ENCODE measurements at places on chromosomes 11 and 22.

DNA sequence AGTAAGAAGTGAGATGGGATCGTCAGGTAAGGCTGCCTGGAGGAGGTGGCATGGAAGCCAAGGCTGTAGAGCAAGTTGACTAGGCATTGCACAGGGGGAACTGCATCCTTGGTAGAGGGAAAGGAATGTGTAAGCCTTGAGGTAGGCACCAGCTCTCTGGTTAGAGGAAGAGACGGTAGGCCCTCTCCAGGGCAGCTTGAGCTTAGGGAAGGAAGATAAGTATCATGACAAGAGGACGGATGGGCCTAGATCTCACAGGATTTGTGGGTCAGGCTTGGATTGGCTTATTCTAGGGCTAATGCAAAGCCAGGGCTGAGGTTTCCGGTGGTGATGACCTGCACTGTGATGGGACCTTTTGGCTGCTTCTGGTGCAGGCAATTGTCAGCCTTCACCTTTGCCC lies 1035.8 kb downstream of the TBC1D22A start:
- no peak for DNase-seq

DNA sequence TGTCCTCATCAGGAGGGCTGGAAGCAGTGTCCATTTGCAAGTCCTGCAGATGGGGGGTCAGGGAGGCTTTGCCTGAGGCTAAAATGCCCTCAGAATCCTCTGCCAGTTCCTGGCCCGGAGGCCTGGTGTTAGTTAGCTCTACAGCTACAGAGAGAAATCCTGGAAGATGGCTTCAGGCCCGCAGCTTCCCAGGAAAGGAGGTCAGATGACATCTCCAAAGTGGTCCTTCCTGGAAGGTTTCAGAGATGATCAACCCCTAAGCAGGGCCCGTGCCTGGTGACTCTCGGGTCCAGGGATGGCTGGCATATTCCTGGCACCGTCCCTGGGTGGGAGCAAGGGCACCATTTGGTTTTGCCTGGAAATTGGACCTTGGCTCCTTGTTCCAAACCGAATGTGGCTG lies 959.1 kb downstream of the BRD1 start:
- DNase-seq = no peak

- no peak for DNase-seq
Observed at GRCh38 chr11:727281-727701, 20.0 kb upstream of the TALDO1 start.

DNA sequence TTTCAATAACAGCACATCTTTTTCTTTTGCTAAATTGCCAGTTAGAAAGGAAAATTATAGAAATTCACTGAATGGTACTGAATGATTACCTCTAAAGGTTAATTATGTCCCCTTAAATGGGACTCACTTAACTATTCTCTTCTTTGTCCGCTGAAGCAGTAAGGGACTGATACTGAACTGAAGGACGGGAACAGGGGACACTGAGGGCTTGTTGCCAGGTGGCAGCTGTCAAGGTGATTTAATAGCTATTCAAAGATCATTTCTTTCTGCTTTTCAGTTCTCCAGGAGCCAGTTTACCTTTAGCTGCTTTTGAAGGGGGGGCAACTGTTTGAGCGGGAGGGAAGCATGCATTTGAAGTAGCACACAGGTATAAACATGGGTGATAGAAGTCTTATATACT lies 325.4 kb upstream of the CCDC90B start:
- peak; percentile 14 for DNase-seq

GRCh38 chr11:78499971-78500370 lies 74.7 kb downstream of the NARS2 start:
- DNase-seq = no peak

DNA sequence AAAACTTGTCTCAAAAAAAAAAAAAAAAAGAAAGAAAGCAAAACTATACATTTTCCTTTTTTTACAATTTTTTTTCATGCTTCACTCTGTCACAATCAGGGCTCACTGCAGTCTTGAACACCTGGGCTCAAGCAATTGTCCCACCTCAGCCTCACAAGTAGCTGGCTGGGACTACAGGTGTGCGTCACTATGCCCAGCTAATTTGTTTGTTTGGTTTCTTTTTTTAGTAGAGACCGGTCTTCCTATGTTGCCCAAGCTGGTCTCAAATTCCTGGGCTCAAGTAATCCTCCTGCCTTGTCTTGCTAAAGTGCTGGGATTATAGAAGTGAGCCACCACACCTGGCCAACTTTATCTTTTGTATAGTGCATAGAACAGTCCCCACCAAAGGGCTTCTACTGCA lies 15.0 kb upstream of the CXCR5 start:
- DNase-seq = no peak

- no peak for DNase-seq
Observed at GRCh38 chr11:7677071-7677470, 3.8 kb upstream of the CYB5R2 start.

DNA sequence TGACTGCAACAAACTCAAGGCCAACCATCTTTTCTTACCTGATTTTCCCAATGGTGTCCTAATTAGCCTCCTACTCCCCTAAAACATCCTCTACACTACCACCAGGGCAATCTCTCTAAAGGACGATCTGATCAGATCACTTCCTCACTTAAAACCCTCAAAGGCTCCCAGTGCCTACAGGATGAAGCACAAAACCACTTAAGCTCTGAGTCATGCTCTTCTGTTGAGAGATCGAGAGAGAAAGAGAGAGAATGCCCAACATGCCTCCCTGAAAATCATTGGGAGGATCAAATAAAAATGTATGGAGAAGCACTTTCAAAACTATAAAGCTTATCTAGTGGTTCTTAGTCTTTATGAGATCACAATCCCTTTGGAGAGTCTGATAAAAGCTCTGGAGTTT lies 171.1 kb downstream of the CADM1 start:
- no peak for DNase-seq

DNA sequence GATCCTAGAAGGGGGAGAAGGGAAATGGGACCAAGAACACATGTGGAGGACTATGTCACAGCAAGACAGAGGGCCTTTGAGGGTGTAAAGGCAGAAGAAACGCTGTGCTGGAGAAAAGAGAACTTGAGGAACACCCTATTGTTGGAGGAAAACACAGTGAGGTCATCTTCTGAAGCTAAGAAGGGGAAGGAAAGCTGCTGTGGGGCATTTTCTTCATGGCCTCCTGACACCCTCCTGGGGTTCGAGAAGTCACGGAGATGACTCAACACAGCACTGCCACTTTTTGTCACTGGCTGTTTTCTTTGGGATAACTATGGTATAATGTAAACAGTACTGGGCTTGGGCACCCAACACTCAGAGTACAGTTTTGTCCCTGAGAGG lies 492.6 kb upstream of the CADM1 start:
- no peak for DNase-seq

DNA sequence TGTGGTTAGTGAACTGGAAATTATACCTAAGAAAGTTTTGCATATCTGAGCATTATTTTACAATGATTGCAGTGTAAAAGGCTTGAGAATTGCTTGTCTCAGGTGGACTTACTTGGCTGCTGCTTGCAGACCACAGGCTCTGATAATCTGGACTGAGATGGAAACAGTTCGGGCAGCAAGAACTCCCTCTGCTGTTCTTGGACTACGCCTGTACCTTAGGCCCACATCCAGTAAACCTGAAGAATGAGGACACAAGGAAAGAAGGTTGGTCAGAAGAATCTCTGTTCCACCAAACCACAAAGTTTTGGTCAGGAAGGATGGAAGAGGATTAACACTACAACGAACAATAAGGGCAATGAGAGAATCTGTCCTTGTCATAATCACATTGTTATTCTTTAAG lies 80.1 kb downstream of the C2CD3 start:
- DNase-seq = peak; percentile 10

GRCh38 chr11:15169815-15170551 lies 55.3 kb downstream of the INSC start:
- DNase-seq = no peak

DNA sequence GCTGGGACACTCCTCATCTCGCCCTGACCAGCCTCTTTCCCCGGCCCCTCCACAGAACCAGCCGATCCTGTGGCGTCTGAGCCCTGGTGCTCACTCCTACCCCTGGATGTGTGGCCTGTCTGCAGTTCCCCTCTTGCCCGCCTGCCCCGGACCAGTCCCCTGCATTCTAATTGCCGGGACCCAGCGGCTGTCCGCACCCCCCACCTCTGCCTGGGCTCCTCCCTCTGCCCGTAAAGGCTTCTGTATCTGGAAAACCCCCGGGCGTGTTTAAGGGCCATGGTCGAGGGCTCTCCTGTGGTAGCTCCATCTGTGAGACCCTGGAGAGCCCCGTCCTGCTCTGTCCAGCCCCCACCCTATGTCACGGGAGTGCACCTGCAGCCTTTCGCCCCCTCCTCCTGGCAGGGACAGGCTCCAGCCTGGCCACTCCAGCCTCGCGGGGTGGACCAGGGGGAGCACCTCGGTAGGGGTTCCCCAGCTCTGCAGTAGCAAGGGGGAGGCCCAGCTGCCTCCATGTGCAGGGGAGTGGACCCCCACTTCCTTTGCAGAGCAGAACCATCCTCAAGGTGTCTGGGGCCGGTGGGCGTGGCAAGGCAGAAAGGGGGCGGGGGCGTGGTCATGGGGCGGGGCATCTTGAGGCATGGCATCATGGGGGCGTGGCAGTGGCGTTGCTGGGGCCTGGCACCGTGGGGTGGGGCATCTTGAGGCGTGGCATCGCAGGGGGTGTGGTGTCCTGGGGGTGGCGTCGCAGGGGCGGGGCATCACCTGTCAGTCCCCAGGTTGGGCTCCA lies 430.4 kb downstream of the TBC1D22A start:
- DNase-seq = no peak

- peak; percentile 31 for DNase-seq
Observed at GRCh38 chr11:13238879-13239514, 38.6 kb upstream of the BMAL1 start.

GRCh38 chr11:86743223-86744118 lies 56.9 kb upstream of the PRSS23 start:
- peak; percentile 62 for DNase-seq

GRCh38 chr11:95289378-95290101 lies 58.5 kb upstream of the SESN3 start:
- DNase-seq = no peak

DNA sequence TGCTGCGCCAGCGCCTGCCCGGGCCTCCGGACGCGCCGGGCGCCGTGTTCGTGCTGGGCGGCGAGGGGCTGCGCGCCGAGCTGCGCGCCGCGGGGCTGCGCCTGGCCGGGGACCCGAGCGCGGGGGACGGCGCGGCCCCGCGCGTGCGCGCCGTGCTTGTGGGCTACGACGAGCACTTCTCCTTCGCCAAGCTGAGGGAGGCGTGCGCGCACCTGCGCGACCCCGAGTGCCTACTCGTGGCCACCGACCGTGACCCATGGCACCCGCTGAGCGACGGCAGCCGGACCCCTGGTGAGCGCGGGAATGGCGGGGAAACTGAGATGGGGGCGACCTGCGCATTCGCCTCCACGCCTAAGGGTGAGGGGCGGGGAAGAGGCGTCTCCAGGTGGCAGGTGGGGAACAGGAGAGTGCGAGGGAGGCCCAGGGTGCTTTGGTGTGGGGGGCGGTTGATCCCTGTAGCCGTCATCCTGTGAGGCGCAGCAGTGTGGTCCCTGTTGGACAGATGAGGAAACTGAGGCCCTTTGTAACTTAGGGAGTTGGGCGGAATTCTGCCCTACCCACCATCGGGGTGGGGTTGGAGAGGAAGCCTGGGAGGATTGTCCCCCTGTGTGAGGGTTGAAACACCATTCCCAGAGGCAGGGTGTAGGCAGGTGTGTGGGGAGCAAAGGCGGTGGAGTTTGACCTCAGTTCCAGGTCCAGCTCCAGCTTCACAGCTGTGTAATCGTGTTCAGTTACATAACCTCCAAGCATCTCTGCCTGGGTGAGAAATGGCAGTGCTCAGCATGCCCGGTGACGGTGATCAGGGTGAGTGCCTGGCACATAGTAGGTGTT lies 758 bp downstream of the PDXP start:
- peak; percentile 53 for DNase-seq

GRCh38 chr11:98195300-98195699 lies 825.4 kb upstream of the CNTN5 start:
- no peak for DNase-seq

DNA sequence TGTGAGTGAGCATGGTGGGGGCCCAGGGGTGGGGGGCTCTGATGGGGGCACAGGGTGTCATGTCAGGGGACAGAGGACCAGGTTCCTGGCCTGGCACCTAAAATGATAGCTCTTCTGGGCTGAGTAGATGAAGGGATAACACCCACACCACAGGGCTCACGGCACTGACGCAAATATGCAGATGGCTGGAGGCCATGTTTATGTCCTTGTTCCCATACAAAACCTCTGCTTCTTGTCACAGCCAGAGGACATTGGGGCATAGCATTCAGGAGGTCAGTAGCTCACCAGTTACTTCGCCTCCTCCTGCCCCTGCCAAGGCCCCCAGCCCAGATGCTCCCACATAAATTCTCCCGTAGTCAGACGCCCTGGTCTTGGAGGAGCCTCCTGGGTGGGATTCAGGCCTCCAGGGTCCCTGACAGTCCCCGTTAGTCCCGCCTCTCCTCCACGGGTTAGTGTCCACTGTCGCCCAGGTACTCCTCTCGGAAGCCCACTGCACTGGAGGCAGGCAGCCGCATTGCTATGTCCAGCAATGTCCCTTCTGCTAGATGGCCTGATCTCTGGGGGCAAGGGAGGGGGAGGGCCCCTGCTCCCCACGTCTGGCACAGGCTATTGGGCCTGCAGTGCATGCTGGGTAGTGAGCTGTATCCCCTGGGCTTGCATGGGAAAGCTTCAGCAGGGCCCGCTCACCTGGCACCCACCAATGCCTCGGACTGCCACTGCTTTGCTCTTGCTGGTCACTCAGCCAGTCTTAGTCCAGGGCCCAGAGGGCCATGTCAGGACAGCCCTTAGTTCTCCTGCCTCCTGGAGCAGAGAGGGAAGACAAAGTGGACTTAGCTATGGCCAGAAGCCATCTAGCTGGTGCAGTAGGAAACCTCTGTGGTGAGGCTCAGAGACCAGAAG lies 75.6 kb upstream of the MYOD1 start:
- peak; percentile 9 for DNase-seq

DNA sequence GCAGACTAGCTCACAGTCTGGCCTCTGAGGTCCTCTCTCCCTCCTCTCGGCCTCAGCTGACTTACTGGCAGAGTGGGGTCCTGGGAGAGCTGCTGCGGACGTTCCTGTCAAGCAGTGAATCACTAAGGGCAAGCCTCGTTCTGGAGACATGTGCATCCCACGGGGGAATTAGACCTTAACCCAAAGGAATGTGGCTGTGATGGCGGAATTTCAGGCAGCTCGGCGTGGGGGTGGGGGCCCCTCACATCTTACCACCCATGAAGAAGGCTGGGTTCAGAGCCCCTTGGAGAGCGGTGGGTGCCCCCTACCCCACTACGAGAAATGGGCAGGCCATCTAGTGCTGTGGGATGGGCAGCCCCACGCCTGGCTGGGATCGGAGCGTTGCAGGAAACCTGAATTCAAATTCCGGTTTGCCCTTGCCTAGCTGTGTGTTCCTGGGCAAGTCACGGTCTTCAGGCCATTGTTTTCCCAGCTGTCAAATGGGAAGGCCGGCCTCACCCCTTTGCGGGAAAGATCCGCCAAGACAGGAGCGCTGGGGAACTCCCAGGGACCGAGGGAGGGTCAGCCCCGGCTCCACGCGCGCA lies 554 bp downstream of the LRRC32 start:
- DNase-seq = no peak

All from WERI-Rb-1 (cell line).